GM12891 (cell line): ENCODE measurements at places on chromosomes 6 and 20.

DNA sequence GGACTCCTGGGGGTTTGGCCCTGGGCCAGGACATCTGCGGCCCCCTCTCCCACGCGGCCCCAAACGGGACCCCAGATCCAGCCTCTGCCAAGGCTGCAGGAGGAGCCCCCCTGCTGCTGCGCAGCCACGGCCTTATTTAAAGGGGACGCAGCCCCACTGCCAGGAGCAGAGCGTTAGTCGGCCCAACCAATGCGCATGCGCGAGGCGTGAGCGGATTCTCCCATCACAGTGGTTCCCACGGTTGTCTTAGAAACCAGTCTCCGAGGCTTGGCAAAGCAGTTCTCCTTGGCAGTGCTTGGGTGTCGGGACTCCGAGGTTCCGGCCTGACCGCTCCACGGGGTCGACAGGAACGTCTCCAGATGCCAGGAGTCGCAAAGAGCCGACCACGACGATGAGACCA, 288.3 kb upstream of the ZNF337 start:
- DNase-seq: no peak

- no peak for DNase-seq
These were observed 2.4 kb downstream of the SLC22A23 start for GRCh38 chr6:3454273-3455010.

DNA sequence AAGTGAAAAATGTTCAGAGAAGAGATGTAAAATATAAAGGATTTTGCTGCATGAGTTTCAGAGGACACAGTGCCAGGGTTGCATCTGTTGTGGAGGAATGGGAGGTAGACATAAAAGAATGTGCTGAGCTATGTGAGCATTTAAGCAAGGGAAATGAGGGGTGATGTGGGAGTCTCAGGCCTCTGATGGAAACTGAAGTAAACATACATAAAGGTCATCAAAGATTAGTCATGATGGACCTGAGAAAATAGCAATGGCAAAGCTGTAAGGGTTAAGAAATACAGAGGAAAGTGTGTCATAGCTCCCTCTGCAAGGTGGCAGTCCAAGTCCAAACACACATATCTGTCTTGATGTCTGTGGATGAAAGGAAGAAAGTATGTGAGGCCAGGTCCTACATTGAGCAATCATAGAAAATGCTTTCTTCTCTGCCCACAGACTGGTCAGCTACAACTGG, 306.6 kb upstream of the ECI2 start:
- DNase-seq: no peak

GRCh38 chr6:118187568-118188164, 280.6 kb downstream of the SLC35F1 start:
- no peak for DNase-seq

- no peak for DNase-seq
These were observed 24.8 kb downstream of the VIP start for GRCh38 chr6:152775428-152775827.

GRCh38 chr6:117018771-117019170, 141.7 kb downstream of the RFX6 start:
- DNase-seq: no peak

- no peak for DNase-seq
These were observed 38.5 kb upstream of the CDH22 start for GRCh38 chr20:46346770-46347169.

- no peak for DNase-seq
These were observed 7.1 kb downstream of the VNN2 start for GRCh38 chr6:132750455-132751248.

- no peak for DNase-seq
These were observed 250.1 kb downstream of the ATXN1 start for GRCh38 chr6:16511040-16511660.

GRCh38 chr6:129748212-129748900, 38.4 kb upstream of the ARHGAP18 start:
- DNase-seq: no peak

DNA sequence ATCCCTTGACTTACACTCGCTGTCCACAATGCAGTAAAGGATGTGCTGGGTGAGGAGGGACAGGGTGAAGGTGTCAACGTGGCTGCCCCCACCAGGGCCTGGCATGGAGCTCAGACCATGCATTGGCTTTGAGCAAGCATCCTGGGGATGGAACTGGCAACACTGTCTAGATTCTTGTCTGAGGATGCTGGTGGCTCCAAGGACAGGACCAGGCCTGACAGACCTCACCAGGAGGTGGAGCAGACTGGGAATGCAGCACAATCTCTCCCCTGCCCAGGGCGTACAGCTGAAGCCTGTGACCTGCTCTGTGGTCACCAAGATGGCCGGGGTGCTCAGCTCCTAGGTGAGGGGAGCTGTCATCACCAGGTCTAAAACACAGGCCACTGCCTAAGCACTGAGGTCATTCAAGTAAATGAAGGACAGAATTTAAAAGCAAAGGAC, 50.9 kb downstream of the MYH7B start:
- DNase-seq: no peak

DNA sequence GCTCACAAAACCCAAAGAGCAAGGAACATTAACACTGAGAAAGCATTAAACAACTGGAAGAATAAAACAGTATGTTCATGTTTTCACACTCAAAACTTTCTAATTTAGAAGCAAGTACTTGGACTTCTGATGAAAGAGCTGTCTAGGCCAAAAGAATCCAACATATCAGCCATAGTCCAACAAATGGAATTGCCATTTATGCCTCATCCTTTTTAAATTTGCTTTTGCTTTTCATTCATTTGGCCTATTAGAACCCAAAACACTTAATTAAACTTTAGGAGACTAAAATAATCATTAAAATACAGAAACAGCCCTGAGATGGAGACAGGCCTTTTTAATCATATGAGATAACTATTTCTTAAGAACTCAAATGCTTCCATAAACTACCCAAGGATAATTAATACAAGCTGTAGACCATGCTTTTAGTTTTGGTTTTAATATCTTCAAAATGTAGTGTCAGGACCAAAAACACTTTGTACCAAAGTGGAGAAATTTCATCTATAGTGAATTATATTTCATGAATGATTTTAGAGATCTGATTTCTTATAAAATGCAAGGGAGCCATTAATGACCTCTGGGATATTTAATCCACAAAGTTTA, 166.5 kb downstream of the KIF6 start:
- no peak for DNase-seq

GRCh38 chr6:42742116-42742894, 3.6 kb downstream of the TBCC start:
- no peak for DNase-seq

DNA sequence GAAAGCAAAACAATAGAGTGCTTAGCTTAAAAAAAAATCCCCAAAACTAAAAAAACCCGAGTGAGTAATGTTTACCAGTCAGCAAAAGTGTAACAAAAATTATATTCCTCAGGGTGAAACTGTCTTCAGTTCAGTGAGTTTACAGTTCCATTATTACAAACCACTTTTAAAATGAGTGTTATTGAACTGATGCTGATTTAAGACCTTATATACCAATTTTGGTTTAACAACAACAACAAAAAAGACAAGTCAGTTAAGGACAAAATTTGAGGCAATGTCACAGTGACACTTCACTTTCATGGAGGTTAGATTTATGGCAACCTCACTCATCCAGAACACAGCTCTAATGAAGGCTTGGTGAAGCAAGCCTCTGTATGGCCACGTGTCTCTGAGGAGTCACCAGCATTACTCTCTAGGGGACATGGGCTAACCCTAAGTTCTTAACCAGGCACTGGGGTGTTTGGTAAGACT, 630.8 kb downstream of the PHF3 start:
- no peak for DNase-seq

DNA sequence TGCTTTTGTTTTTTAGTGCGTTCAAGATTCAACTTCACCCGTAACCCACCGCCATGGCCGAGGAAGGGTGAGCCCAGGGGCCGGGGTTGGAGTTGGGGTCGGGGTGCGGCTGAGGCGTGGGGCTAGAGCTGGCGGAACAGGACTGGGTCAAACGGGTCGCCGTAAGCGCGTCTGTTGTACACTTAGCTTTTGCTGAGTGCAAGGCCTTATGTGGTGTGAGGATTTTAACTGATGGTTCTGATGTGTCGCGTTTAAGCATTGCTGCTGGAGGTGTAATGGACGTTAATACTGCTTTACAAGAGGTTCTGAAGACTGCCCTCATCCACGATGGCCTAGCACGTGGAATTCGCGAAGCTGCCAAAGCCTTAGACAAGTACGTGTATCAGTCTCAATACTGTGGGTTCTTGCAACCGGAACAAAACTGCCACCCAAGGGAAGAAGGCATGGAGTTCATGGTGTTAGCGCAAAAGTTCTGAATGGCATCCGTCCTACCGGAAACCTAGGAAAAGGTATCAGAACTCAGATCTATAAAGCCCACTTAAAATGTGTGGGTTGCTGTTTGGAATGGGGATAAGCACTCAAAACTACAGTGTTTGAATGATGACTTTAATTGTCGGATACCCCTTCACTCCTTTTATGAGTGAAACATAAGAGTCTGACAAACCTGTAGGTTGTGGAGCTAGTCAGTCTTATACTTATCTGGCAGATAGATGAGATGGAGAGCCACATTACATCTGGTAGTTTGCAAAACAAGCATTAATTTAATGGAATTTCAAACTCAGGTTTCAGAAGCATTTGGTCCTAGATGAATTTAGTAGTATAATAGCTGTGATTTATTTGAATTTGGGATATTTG, 574 bp downstream of the RPS12 start:
- DNase-seq: no peak

DNA sequence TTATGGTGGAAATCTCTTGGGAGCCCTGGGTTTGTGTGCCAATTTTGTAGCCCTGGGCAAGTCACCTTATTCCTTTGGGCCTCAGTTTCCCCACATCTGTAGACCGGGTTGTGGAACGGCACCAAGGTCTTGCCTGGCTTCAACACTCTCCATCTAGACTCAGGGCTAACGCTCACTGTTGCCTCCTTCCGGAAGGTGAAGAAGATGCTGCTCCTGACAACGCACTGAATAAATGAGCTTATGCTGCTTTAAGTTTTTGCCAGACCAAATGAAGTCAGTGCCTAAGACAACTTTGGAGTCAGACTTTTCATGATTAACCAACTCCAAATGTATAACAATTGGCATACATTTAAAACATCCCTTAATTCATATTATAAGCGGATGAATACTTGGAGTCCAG, 53.1 kb downstream of the PSMG4 start:
- no peak for DNase-seq

DNA sequence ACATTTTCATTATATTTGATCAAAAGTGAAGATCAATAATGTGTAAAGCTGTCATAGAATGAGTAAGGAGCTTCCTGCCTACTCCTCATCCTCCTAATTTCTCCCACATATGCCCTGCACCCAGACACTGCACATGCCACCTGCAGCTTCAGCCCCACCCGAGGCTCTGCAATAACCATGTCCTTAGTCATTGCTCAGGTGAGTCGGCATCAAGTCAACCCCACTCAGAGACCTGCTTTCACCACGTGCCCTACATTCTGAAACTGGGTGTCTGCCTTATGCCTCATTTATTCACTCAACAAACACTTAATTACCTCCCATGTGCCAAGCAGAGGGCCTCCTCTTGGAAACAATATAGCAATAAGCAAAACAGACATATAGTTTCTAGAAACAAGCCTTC, 15.4 kb upstream of the TNFAIP3 start:
- no peak for DNase-seq

DNA sequence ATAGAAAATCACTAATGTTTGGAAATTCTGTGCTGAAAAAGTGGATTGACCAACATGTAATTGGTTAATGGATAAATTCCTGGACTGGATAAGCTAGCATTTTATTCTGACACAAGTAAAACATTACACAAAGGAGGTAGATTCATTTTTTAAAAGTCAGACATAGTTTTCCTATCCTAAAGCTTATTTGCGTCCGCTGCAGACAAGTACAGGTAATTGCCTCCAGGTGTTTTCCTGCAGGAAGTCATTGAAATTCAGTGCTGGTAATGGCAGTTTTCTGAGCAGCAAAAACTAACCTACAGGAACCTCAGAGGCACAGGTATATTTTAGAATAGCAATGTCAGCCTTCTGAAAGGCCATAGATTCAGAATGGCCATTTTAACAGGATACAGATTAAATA, 20.0 kb upstream of the HIVEP1 start:
- DNase-seq: no peak

- no peak for DNase-seq
These were observed 31.9 kb upstream of the FAM83D start for GRCh38 chr20:38894091-38894847.

DNA sequence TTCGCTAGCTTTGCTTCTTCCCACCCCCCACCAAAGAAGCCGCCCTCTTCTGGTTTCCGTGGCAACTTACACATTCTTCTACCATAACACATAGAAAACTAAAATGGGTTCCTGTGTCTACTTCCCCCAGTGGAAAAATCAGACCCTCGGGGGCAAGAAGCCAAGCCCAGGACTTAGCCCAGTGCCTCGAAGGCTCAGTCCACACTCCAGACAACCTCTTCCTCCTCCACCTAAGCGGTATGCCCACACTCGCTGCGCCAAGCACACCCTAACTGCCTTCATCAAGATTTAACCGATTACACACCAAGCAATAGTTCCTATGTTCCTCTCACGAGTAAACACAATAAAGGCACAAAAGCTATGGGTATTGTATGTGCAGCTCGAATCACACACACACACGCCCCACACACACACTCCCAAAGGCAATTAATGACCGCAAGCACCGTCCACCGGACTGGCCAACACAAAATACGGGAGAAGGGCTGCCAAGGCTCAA, 537 bp downstream of the PPIL4 start:
- no peak for DNase-seq

DNA sequence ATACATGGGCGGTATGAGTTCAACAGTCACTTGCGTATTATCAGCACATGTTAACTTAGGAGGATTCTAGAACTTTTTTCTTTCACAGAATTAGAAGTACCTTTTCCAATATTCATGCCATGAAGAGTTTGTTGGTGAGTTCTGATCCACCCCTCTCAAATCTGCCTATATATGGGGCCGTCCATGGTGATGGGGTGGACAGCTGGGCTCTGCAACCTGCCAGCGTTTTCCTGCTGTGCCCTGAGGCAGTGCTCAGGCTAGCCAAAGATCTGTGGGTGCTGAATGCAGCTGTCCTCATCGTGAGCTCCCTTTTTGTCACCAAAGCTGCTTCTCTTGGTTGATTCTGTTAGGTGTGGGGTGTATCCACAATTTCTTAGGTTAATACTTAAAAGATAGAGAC, 88.7 kb downstream of the THBS2 start:
- DNase-seq: no peak

GRCh38 chr6:133092199-133092598, 149.0 kb upstream of the EYA4 start:
- no peak for DNase-seq

GRCh38 chr20:33229843-33230242, 6.0 kb upstream of the BPIFA1 start:
- DNase-seq: no peak

DNA sequence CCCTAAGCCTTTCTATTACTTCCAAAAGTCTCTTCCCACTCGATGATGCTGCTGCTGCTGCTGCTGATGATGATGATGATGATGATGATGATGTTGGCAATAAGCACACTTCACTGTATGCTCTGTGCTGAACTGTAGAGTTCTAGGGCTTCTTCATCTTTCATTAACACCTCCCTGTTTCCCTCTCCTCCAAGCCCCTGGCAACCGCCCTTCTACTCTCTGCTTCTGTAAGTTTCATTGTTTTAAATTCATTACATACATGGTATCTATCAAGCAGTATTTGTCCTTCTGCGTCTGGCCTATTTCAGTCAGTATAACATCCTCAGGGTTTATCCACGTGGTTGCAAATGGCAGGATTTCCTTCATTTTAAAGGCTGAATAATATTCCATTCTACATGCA, 100.2 kb downstream of the THBS2 start:
- no peak for DNase-seq

GRCh38 chr6:105818505-105818904, 267.6 kb upstream of the PRDM1 start:
- no peak for DNase-seq

- no peak for DNase-seq
These were observed 233.4 kb upstream of the ID4 start for GRCh38 chr6:19603721-19604120.

- DNase-seq: no peak
These were observed 12.7 kb upstream of the SENP6 start for GRCh38 chr6:75588948-75589347.
